GM13976 (cell line): ENCODE measurements at places on chromosomes 3 and 15.
A peak's percentile ranks its signal among the peaks of the same experiment; 100 is the strongest.

- DNase-seq = peak; percentile 31
Measured at GRCh38 chr3:161851941-161852566, 355.4 kb downstream of the OTOL1 start.

- DNase-seq = no peak
Measured at GRCh38 chr3:189171707-189172106, at the start of gene TPRG1. Gene TPRG1, plus strand, starts transcription at chr3:189171971. Its CDS starts 35,414 bp downstream, at chr3:189207385.

- DNase-seq = no peak
Measured at GRCh38 chr3:98650971-98651779, 57.8 kb upstream of the CPOX start.

DNA sequence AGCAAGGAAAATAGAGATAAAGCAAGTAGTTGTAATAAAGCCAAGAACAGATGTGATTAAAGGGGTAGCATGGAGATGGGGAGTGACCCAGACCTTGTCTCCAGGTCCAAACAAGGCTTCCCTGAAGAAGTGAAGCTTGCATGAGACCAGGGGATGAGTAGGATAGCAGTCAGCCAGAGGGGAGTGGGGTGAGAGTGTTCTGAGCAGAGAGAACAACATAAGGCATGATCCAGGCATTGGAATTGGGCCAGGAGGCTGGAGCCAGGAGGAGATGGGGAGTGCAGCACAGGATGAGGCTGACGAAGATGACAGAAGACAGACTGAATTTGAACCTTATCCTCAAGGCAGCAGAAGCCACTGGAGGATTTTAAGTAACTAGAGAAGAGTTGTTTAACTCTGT, 7.2 kb downstream of the TMOD2 start:
- DNase-seq = no peak

DNA sequence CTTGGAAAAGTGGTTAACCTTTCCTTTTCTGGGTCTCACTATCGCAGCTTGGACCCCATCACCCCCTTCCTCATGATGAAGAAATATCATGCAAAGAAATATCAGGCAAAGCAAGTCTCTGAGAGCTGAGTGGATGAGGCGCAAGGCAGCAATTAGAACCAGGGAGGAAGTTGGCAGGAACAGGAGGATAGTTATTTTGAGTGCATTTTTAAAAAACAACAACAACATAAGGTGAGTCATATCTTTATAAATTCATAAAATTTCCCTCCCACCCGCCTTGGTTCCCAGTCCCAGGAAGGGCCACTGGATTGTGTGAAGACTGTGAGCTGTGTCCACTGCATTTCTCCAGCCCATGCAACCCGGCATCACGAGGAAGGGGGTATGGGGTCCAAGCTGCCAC, 316.9 kb upstream of the TLE3 start:
- no peak for DNase-seq
